ENCODE measurements at places on chromosomes 2 and 18.

GRCh38 chr2:163471947-163472346 is 263.9 kb downstream of the FIGN start:
- no peak for DNase-seq

GRCh38 chr2:7043690-7044089 is 126.5 kb downstream of the RNF144A start:
- DNase-seq = no peak

DNA sequence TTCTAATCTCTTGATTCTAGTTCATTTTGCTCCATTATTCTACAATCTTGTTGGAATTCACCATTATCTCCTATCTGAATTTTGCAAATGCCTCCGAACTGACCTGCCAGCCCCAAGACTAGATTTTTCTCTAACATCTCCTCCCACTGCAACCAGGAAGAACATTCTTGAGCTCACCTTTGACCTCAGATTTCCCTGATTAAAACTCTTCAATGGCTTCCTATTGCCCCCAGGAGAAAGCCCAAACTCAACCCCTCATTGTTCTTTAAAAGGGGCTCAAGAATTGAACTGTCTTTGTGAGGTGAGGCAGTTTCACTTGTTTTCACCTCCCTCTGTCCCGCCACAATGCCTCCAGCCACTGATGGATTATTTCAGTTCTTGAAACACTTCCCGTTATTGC is 784.6 kb upstream of the ZEB2 start:
- no peak for DNase-seq

GRCh38 chr2:151946899-151947812 is 118.9 kb upstream of the ARL5A start:
- DNase-seq = no peak

- no peak for DNase-seq
Observed at GRCh38 chr2:43648994-43649701, 12.1 kb downstream of the PLEKHH2 start.

GRCh38 chr2:177329064-177329463 is 63.5 kb upstream of the AGPS start:
- DNase-seq = no peak

DNA sequence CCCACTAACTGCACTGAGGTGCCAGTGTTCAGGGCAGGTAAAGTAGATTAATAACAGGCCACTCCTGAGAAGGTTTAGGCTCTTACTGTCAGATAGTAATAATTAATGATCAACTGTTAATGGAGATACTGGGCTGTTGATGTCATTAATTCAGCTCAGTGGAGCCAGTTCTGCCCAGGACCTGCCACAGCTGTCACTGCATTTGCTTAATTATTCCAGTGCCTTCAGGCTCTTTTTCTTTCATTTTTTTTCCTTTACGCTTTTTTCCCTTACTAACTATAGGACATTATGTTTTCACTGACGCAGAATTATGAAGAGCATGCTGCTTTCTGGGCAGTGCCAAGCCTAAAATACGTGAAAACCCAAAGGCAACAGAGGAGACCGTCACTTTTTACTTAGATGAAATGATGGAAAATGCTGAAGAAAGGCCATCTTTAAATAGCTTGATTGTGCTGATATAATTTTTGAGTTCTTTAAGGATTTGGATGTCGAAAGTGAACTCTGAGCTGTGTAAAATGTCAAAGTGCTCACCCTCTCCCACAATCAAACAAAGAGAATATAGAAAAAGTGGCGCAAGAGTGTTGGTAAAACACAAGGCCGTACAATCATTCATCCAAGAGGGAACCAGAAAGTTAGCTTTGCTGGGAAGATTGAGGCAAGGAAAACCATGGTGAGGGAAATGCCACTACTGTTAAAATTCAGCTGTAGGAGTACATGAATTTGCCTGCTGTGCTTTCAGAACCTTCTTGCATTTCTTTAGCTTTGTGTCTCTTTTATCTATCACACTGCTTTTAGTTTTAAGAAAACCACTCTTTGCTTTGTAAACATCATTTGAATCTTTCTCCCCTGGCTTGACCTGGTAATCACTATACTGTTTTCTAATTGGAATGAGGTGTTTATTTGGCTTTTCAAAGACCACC is 192.0 kb upstream of the ZEB2 start:
- no peak for DNase-seq

DNA sequence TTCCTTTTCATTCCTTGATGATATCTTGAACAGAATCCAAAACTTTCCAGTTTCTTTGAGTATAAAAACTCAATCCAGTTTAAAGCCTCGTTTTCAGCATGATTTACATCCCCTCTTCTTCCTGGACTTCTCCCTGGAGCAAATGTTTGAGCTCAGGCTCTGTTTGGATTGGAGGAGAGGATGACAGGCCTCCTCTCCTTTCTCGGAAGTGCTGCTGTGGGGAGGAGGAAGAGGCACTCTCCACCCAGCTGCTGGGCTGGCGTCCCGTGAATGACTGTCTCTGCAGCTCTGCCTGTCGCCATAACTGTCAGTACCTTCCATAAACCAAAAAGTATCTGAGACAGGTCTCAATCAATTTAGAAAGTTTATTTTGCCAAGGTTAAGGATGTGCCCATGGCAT is 238.2 kb upstream of the AGAP1 start:
- no peak for DNase-seq
